ENCODE measurements at places on chromosomes 4 and X.
A peak's percentile ranks its signal among the peaks of the same experiment; 100 is the strongest.

- DNase-seq, result no peak
Observed at GRCh38 chrX:17086317-17086716, 139.9 kb downstream of the REPS2 start.

DNA sequence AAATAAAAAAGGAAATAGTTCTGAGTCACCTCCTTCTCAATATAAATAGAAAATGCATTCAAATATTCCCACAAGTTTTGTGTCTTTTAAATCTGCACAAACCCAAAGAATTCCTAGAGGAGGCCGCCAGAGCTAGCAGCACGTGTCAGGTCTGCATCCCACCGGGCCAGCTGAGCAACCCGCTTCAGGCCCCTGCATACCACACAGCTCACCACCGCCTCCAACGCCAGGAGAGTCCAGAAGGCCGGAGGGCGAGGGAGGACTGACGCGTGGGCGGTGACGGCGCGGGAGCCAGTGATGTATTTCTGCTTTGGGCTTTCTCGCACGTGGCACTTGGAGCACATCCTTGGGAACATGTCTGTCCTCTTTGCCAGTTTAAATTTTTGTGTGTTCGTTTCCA is 61.9 kb upstream of the CLDN34 start:
- DNase-seq, result no peak

DNA sequence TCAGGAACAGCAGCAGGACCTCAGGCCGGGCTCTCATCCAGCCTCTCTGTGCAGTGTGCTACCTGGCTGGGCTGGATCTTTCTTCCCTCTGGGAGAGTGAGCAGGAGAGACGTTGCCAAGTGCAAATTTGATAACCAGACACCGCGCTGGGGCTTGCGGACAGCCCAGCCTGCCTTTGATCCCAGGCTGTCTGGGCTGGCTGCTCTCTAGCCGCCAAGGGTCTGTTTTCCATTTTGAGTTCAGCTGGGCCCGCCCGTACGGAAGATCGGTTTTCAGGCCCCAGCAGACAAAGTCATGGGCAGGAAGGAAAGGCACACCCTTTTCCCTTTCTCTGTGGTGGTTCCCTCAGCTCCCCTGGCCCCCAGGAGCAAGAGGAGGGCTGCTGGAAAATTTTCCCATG is 90.2 kb downstream of the CPZ start:
- no peak for DNase-seq

DNA sequence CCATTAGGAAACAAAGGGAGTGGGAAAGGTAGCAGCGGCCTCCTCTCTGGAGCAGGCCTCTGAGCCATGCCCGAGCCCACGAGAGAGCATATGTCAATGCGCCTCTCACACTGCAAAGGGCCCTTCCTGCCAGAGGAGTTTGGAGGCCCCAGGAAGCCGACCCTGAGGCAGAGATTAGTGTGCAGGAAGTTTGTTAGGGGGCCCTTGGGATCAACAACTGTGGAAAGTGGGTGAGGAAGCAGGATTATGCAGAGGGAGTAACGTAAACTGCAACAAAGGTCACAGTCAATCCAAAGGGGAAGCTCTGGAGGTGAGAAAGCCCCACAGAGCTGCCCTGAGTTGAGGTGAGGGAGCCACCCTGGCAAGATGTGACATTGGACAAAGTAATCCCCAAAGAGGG is 17.4 kb downstream of the RTL5 start:
- no peak for DNase-seq

DNA sequence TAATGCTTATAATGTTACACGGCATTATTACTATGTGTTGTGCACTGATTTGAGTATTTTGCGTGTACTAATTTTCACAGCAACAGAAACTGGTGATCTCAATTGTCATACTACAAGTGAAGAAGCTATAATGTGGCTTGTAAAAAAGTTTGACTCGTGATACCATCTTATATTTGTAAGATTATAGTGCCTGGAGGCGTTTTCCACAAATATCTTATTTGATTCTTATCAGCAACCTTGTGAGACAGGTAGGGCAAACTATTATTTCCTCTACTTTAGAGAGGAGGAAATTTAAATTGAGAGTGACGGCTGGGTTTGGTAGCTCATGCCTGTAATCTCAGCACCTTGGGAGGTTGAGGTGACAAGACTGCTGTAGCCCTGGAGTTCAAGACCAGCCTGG is 4.5 kb downstream of the CUL4B start:
- DNase-seq, result no peak

DNA sequence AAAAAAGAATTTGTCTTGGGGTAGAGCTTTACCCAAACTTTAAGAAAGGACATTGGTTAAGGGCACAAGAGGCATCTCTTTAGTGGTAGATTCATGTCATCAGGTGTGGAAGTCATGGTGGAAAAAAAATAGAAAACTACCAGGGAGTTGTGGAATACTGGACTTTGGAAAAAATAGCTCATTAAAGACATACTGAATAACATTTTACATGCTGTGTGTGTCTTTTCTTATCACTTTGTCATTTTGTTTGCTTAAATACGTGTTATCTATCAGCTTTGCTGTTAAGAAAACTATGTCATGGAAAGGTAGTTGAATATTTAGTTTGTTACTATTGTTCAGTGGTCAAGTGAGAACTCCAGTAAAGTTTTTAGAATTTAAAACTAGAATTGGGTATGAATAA is 147.0 kb downstream of the CCSER1 start:
- DNase-seq, result no peak

DNA sequence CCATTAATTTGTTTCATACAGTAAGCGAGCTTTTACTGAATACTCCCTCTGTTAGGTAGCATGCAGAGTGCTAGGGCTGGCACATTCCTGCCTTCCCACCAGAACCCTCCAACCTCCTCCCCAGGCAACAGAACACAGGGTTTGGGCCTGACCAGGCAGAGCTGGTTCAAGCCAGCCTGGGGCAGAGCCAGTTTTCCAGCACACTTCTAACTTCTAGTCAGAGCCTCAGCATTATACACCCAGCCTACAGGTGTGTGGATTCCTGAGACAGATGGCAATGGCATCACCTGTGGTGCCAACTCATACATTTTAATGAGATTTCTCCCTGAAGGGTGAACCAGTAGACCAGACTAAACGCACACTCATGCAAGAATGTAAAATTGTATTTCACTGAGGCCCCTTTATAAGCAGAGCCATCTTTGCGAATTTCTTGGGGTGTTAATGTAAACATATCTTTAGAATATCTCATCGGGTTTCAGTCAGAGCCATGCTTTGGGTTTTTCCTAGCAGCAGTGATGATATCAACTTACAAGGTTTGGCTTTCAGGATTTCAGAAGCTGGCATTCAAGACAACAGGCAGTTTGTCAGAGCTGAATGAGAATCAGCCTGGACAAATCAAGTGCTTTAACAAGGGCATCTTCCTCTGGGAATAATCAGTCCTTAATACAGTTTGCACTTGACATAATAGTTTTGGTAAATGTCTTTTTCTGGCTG is 92.0 kb downstream of the GATB start:
- no peak for DNase-seq

GRCh38 chr4:37812713-37813112 is 13.8 kb upstream of the PGM2 start:
- no peak for DNase-seq

- no peak for DNase-seq
Observed at GRCh38 chr4:109128589-109128988, 173.9 kb downstream of the COL25A1 start.

DNA sequence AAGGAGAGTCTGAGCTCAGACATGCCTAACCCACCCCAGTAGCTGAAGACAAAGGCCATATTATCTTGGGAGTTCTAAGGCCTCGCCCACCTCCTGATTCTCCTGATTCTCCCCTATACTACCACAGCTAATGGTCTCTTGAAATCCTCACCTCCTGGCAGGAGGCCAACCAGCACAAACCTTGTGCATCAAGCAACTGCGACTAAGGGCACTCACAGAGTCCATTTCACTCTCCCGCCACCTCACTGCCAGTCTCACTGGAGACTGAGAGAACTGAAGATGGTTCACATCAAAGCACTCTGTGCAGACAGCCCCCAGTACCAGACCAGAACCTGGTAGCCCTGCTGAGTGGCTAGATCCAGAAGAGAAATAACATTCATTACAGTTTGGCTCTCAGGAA is 102.1 kb upstream of the KLF8 start:
- no peak for DNase-seq

GRCh38 chr4:97548943-97549583 is 594.2 kb downstream of the STPG2 start:
- no peak for DNase-seq

GRCh38 chrX:133726211-133726630 is 259.2 kb downstream of the GPC3 start:
- peak; percentile 16 for DNase-seq

DNA sequence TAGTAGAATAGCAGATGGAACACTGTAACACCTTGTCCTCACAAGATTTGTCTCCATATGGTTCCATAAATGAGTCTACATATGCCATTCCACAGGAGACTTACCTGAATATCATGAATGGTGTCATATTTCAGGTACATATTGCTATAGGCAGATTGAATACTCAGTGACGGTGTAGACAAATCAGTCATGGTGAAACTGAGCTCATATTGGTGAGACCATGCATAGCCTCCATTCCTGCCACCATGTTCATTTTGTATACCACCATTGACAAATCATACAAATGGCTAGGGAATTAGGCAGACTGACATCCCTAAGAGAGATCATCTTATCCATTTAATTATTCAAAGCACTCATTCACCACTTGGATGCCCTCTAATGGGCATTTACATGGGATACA is 38.0 kb upstream of the SPP1 start:
- no peak for DNase-seq

DNA sequence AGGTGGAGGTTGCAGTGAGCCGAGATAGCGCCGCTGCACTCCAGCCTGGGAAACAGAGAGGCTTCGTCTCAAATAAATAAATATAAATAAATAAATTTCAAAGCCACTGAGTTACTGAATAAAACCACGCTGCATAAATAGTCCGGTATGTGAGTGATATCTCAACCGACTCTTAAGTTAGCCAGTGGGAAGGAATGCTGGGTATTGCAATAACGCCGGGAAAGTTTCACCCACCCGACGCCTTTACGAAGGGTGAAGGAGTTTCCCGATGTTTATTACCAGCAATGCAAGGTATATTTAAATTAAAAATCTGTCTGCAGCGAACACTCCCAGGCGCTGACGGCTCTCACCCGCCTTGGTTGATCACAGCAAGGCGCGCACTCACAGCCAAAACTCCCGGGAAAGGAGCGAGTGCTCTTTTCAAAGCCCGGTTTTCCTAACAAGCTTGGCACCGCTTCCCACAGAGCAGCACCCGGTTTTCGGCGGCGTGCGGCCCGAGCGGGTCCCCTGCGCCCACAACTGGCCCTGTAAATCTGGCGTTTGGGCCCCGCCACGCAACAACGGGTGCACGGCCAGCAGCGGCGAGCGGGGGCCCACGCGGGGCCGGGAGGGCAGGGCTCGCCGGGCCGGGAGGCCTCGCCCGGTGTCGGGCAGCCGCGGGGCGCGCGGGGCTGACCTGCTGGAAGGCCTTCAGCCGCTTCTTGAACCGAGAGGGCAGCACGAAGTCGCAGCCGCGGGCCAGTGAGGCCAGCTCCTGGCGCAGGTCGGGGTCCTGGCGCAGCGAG is 13.7 kb downstream of the PPP2R3B start:
- DNase-seq, result no peak

DNA sequence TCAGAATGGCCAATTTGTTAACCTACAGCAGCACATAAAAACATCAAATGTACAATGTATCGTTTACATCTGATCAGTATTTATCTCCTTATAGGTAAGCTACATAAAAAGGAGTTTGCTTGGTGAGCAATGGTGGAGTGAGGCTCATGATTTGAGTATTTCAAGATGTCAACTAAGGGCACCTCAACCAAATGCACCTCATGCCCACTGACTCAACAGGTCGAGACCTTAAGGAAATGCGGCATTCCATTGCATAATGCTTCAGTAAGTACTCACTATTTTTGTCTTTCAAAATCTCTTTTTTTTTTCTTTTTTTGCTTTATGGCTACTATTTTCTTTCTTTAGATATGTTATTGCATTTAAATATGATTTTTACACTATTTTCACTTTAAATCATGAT is 181.0 kb upstream of the TLL1 start:
- DNase-seq, result no peak

DNA sequence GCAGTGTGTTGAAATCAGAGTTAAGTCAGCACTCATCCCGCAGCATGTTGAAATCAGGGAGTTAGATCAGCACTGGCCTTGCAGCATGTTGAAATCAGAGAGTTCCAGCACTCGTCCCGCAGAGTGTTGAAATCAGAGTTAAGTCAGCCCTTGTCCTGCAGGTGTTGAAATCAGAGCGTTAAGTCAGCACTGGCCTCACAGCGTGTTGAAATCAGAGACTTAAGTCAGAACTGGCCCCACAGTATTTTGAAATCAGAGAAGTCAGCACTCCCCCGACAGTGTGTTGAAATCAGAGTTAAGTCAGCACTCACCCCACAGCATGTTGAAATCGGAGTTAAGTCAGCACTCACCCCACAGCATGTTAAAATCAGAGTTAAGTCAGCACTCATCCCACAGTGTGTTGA is 10.9 kb upstream of the UVSSA start:
- DNase-seq, result no peak

- no peak for DNase-seq
Observed at GRCh38 chrX:39439906-39440798, 638.9 kb downstream of the MID1IP1 start.

All from glomerular endothelial cell (primary cell).